A549 treated with CORT108297 at 1 μM for 4 hours (cell line): ENCODE measurements at places on chromosomes 6 and 20. TPM values are rescaled to one million over a fixed set of nuclear protein-coding genes. Genes with fewer than 3 reads are reported as not detected.

The LY86 gene
- not detected in 5 replicates for total RNA-seq

The SYNGAP1 gene
- total RNA-seq: 3.2 to 6.4 TPM (median 5.2 TPM) in 5 replicates

The HCK gene
- 0.03 to 0.16 TPM (median 0.12 TPM) in 3 of 5 replicates, not detected in the others for total RNA-seq

The LIN28B gene
- 1.2 to 1.5 TPM (median 1.5 TPM) in 5 replicates for total RNA-seq

The PCED1A gene
- total RNA-seq: 18.7 to 33.4 TPM (median 30.2 TPM) in 5 replicates

The TRIM40 gene
- not detected in 5 replicates for total RNA-seq

The PDYN gene
- total RNA-seq: not detected in 5 replicates

The APOBEC2 gene
- total RNA-seq: not detected in 5 replicates

The CALHM4 gene
- total RNA-seq: 0.16 TPM in 1 of 5 replicates, not detected in the others

The DHX35 gene
- total RNA-seq: 7.7 to 8.1 TPM (median 7.8 TPM) in 5 replicates

The PPIL6 gene
- 1.4 to 2.9 TPM (median 2.6 TPM) in 5 replicates for total RNA-seq

The SLA2 gene
- total RNA-seq: not detected in 5 replicates

The KIF6 gene
- total RNA-seq: 0.13 to 0.33 TPM (median 0.16 TPM) in 5 replicates

The HDGFL1 gene
- total RNA-seq: not detected in 5 replicates

The EFCAB8 gene
- total RNA-seq: not detected in 5 replicates

The RAET1E gene
- total RNA-seq: 2.2 to 3.7 TPM (median 2.6 TPM) in 5 replicates

The ZBTB46 gene
- total RNA-seq: 0.66 to 0.99 TPM (median 0.84 TPM) in 5 replicates

The CDS2 gene
- 48.5 to 60.2 TPM (median 58.2 TPM) in 5 replicates for total RNA-seq

The ADGRF5 gene
- not detected in 5 replicates for total RNA-seq

The PRDM13 gene
- 0.54 to 1.2 TPM (median 1.1 TPM) in 5 replicates for total RNA-seq

The MPIG6B gene
- total RNA-seq: not detected in 5 replicates

The FAM162B gene
- not detected in 5 replicates for total RNA-seq
